ENCODE measurements at places on chromosomes 2 and 18.

DNA sequence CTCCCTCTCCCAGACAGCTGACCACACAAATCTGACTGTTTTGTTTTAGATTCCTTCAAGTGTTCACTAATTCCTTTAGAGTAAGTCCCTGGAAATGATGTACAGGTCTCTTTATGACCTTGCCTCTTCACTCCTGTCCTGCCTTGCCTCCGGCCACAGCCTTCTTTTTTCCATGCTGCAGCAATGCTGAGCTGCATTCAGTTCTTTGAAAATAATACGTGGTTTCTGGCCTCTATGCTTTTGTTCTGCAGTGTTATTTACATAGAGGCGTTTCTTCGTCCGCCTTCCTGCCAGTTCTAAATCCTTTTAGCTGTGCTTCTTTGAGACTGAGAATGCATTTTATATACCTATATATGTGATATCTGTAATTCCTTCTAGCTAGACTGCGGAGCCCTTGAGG, 87.2 kb downstream of the PPP1R1C start:
- no peak for DNase-seq

DNA sequence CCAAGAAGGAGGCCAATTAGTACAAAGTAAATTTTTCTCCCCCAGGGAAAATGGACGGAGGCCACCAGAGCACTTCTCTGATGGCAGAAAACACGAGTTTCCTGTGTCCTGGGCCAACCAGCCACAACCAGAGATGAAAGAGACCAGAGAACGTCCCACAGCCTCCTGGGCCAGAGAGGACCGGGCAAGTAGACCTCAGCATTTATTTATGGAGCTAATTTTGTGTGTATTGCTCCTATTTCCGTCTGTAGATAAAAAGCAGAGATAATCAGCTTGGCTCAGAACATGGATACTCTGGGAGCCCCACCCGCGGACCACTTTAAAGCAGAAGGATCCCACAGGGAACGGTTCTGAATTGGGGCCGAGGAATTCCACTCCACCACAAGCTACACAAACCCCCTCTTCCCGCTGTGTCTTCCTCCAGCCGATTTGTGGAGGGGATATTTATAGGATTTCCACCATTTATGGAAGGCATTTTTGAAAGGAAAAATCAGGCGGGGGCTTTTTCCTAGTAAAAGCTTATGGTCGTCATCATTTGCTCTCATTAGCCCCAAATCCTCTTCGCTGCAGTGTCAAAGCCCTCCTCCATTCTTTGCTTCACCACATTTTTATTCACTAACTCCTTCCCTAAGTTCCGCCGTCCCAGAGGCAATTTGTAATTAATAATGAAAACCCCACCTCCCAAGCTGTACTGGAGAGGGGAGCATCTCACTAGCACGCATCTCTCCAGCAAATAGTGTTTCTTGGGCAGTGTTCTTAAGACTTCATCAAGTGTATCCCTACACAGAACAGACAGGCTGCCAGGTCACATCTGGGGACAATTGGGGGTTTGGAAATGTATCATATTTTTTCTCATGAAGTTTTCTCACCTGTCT, 43.7 kb upstream of the TWIST2 start:
- DNase-seq: no peak

- DNase-seq: no peak
Observed at GRCh38 chr18:12770469-12771219, 67.8 kb downstream of the PSMG2 start.

DNA sequence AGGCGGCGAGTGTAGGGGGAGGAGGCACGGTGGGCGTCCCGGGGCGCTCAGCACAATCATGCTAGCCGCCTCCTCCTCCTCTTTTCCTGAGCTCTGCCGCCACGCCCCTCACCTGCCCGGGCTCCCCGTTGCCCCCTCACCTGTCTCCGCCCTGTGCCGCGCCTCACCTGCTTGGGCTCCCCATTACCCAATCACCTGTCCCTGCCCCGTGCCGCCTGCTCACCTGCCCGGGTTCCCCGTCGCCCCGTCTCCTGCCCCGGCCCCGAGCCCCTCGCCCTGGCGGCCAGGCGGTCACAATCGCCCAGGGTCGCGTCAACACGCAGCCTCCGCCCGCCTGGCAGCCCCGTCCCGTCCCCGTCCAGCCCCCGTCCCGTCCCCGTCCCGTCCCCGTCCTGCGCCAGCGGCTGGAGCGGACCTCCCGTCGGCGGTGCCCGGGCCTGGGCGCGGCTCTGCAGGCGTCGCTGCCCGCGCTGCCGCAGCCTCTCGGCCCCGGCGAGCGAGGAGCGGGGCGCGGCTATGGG, at the start of gene DCDC2C:
DCDC2C (plus strand) TSS at position 340 of the 521 bp plus-strand sequence; CDS start at position 517, 177 bp downstream.
- no peak for DNase-seq

- DNase-seq: no peak
Observed at GRCh38 chr2:48851161-48851560, 95.6 kb upstream of the LHCGR start.

GRCh38 chr2:110992886-110993285, 127.8 kb upstream of the BCL2L11 start:
- no peak for DNase-seq
